CD4-positive, alpha-beta T cell treated with Interleukin-15 for 4 hours (primary cell): ENCODE measurements at places on chromosomes 11 and 22.
A peak's percentile ranks its signal among the peaks of the same experiment; 100 is the strongest.

GRCh38 chr11:104965735-104966134 lies 2.6 kb downstream of the CASP4 start:
- no peak for DNase-seq

DNA sequence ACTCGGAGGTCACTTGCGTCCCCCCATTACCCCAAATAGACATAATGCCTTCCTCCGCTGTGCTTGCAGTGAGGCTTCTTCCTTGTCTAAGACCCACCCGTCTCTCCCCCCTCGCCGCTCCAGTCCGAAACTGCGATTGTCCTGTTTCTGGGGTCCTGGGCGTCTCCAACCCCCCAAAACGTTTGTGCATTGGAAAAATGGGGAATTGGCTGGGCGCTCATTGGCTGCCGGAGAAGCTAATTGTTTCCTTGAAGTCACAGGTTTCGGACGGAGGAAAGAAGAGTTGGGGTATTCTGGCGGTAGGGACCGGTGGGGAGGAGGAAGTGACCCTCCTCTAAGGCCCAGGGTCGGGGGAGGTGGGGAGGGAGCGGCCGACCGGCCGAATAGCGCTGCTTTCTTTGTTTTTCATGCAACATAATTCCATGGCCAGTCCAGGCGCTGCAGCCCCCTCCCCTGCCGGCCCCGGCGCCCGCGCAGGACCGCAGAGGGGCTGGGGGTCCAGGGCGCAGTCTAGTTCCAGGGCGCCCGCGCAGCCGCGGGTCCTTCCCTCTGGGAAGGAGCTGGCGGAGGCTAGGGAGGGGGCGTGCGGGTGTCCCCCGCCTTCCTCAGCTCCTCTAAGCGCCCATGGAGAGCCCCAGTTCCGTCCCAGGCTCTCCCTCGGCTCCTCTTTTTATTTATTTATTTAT lies 12.7 kb upstream of the CPT1A start:
- DNase-seq = no peak

DNA sequence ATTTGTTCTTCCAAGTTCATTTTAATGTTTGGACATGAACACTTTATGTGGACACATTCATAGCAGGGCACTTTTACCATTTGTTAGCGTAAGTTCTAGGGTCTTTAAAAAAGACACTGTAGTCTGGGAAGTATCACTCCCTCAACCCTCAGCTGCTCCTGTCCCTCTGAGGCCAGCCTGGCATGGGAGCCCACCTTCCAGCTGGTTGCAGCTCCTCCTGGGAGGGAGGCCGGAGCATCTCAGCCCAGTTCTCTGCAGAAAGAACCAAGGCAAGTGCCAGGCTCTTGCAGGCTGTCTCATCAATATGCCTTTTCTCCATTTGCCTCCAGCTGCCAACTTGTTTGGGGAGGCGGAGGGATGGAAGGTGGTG lies 150.6 kb downstream of the OPCML start:
- no peak for DNase-seq

DNA sequence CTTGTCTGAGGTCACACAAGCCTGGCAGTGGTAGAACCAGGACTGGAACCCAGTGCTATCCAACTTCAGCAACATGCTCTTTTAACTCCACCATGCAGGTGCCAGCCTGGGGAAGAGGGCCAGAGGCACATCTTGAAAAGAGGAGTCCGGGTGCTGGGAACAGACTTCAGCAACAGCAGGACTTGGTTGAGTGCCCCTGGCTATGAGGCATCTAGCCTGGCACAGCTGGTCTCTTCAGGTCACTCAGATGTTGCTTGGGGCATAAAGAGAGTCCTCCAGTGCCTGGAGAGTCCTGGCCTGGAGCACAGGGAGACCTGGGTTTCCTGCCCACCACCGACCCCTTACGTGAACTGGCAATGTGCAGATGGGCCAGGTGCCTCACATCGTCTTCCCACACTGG lies 5.1 kb upstream of the CLCF1 start:
- DNase-seq = no peak

DNA sequence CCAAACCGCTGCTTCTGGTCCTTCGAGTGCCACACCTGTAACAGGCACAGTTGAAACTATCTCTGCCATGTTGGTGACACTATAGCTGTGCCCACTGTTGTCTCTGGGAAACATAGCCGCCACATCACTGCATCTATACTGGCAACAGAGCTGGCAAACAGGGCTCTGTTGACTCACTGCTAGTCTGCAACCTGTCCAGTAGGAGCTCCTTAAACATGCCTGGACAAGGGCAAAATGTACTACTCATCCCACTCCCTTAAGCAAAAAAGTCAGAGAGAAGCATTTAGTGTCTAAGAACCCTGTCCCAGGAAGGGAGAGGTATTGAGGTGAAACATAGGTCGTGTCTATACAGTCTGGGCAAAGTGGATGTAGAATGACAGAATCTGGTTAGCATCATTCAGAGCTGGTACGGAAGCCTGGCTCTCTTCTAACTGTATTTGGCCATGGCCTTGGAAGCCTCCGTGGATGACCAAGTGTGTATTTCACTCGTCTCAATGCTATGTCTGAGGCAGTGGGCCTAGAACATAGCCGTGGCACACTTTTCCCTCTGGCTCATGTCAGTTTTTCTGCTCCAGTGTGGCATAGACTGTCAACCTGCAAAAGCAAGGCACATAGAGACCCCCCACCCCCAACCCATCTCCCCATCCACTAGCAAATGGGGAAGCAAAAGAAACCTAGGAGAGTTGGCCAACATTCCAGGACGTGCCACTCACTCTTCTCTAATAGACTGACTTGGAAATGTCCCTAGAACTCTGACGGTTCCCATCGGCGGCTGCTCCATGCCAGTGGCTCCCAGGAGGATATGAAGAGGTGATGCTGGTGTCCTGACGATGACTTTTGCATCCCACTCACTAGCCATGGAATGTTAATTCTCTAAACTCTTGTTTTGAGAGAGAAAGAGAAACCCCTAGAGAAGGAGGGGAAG lies 21.4 kb upstream of the PISD start:
- DNase-seq = no peak

DNA sequence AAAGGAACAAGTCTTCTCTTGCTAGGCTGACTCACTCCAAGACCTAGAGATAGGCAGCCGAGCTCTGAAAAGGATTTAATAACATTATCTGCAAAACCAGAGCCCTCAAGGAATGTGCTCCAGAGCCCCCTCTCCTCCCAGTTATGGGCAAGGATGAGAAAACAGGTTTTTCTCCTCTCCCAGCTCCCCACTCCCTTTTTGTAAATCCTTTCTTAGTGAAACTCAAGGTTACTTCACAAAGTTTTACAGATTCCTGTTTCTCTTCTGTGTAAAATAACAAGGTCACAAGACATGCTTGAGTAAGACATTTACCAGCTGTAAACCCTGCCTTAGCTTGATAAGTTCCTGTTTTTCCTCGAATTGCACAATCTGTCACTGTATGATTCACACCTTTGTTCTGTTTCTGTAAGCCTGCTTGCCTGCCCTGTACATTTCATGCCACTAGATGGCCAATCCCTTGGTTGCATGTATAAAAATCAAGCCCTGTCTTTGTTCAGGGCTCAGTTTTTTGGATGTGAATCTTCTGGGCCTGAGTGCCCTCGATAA lies 489.4 kb downstream of the KCNA4 start:
- DNase-seq = no peak

DNA sequence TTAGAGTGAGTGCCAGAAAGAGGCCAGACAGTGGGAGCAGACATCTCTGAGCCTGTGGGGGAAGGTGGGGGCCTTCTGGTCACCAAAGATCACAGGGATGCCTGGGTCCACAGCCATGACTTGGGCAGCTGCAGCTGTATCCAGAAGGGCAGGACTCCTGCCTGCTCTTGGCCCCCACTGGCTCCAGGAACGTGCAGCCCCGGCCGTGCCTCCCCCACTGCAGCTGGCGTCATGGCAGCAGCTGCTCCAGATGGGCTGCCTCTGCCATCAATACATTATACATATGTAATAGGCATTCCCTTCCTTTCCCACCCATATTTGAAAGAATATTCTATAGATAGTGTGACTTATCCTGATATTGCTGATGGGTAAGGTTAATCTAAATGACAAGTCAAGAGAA lies 195.5 kb upstream of the SNX19 start:
- no peak for DNase-seq

- DNase-seq = no peak
Observed at GRCh38 chr11:123833095-123833494, 26.9 kb upstream of the OR6M1 start.

GRCh38 chr11:86176165-86176884 lies 68.2 kb upstream of the EED start:
- peak; percentile 48 for DNase-seq

DNA sequence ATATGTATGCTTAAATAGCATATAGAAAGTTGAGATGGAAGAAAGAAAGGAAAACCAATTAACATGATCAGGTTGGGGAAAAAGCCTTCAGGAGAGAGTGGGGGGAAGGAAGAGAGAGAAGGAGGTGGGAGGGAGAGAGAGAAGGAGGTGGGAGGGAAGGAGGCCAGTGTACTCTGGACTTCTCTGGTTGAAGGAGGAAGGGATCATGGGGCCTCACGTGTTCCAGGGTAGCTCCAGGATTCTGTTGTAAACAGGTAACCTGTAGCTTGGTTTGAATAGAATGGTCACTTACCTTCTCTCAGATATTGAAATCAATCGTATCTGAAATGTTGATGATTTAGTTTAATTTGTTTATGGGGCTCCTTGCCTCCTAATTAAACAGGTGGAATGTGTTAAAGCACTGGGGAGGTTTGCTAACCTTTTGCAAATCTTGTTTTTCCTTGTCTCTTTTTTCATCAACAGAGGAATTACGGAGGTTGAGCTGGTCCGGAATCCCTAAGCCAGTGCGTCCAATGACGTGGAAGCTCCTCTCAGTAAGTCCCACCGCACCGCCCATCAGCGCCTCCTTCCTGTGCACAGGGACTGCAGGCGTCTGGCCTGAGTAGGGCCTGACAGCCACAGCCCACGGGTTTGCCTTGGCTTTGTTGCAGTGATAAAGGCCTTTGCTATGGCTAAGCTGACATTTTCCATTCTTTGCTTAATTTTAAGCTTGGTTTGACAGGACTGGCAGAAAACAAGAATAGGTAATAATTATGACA lies 115.9 kb downstream of the TBC1D22A start:
- no peak for DNase-seq

GRCh38 chr11:118488480-118489109 lies 38.7 kb upstream of the TTC36 start:
- DNase-seq = peak; percentile 84

DNA sequence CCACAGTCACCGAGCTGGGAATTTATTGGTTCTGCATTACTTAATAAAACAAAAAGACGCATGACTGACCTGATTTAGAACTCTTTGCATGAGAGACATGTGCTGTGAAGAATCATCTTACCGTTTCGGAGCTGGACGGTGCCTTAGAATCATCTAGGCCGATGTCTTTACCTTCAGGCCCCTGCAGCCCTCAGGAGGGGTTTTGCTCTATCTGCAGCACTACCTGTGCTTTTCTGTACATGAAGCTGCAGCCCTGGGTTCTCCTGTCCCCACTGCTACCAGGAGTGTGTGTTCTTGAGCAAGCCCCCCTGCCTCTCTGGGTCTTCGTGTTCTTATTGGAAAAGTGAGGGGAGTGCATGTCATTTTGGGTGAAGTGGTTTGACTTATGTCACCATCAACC lies 94.0 kb upstream of the OR4B1 start:
- DNase-seq = no peak

DNA sequence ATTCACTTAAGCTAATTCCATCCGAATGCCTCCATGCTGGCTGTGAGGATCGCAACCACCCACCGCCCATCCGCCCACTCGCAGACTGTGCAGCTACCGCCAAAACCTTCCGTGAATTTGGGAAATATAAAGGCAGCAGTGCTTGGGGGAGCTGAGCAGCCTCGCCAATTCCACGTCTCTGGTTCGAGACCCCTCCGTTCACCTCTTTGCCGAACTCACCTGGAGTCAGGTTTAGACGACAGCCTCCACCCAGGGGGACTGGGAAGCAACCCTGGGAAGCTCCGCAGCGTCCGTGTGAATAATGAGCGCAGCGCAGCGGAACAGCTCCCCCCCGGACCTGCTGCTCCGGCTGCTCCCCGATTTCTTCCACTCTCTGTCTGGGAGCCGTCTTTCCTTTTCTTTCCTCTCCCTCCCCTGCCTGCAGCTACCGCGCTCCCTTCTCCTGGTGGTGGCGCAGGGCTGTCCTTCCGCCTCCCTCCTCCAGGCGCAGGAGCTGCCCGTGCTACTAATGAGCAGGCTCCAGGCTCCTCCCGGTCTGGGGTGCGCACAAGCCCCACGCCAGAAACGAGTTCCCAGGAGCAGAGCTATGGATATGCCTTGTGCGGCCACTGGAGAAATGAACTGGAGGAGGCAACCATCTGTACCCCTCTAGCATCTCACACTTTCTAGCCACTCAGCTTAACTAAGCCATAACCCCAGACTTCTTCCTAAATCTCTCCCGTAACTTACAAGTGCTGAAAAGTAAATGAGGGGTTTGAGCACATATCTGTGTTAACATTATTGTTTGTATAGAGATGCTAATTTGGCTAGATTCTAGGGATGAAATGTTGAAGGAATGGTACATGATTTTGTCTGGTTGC lies 107.3 kb downstream of the XKR3 start:
- no peak for DNase-seq

GRCh38 chr11:120249279-120250262 lies 9.6 kb downstream of the POU2F3 start:
- no peak for DNase-seq

GRCh38 chr11:73651661-73652045 lies 5.3 kb downstream of the PLEKHB1 start:
- no peak for DNase-seq

DNA sequence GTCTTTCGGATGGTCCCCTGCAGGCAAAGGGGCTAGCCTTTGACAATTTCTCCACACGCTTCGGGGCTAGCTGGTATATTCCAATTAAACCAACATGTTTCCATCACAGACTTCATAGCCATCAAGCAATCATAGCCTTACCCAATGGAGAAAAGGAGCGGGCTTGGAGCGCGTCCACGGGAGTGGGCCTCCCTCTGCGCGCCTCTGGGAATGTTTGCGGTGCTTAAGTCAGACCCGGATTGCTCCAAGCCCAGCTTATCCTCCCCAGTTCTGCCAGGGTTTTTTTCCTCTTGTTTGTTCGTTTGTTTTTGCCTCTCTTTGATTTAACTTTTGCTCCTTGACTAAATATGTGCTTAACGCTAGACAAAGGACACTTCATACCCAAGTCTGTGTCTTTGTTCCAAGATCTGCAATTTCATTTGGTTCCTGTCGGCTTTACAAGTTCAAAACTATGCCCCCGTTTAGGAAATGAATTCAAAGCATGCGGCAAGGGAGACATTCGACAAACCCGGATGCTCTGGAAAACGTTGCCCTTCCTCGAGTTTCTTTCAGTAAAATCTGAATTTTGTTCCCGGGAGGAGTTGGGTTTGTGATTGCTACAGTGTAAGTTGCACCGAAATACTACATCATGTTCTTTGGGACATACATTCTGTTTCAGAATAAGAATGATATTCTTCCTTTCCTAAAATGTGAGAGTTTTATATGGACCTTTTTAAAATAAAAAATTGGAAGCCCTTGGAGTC lies 1.0 kb upstream of the GLB1L2 start:
- no peak for DNase-seq

GRCh38 chr11:72422414-72422813 lies 11.9 kb downstream of the CLPB start:
- DNase-seq = no peak

- DNase-seq = no peak
Observed at GRCh38 chr11:125960771-125961170, 14.9 kb downstream of the VSIG10L2 start.

- DNase-seq = no peak
Observed at GRCh38 chr11:1060852-1061616, 13.6 kb upstream of the MUC2 start.

GRCh38 chr22:37281646-37282384 lies 493 bp upstream of the CYTH4 start:
- DNase-seq = no peak
